Dermis blood vessel endothelial cell (primary cell): ENCODE measurements at places on chromosomes 2 and 18. TPM values are rescaled to one million over a fixed set of nuclear protein-coding genes. Genes with fewer than 3 reads are reported as not detected.

GRCh38 chr2:193774166-193774565 is 1579.4 kb upstream of the TMEFF2 start:
- DNase-seq, result no peak

DNA sequence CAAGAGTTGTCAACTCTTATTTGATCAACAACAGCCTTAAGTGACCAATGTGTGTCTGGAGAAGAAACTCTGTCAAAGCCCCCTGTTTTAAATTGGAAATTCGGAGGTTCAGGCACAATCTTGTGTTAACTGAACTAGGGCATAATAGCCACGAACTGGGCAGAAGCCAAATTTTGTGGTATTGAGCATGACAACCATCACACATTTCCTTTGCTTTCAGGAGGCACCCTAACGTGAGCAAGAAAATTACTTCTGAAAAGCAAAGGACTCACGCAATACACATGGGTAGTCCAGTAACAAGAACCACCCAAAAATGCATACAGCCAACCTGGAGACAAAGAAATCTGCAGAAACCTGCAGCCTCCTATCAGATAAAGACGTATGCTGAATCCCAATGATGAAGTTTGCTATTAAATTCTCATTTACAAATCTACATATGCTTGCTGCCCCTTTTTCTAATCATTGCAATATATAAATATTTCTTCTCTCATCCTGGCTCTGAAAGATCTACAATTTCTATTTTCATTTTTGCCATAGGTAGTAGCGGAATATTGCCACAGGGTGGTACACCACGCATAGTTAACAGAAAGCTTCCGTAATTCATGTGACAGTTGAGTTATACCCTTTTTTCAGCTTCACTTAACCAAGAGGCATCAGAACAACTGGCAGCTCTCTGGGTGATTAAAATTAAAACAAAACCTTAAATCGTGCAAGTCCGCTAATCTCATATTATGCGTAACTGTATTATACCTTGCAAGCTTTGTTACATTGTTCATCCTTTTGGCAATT is 495.8 kb downstream of the NRXN1 start:
- peak; percentile 10 for DNase-seq

GRCh38 chr2:10891390-10891789 is 20.3 kb upstream of the KCNF1 start:
- no peak for DNase-seq

GRCh38 chr18:50844554-50844953 is 24.7 kb upstream of the MRO start:
- DNase-seq, result no peak

GRCh38 chr2:50720697-50721315 is 311.1 kb downstream of the NRXN1 start:
- no peak for DNase-seq

GRCh38 chr2:226124548-226125011 is 675.0 kb downstream of the IRS1 start:
- DNase-seq, result no peak

APOB gene
- total RNA-seq, result under 0.01 and 0.09 TPM in 2 replicates

CCDC148 gene
- total RNA-seq, result 0.42 and 0.51 TPM in 2 replicates
